Transverse colon (tissue), 4 donors: ENCODE measurements at places on chromosomes 7 and 10. TPM values are rescaled to one million over a fixed set of nuclear protein-coding genes. Genes with fewer than 3 reads are reported as not detected.

- DNase-seq, result no peak
- no peak overlapping the region for H3K4me3 ChIP-seq
- no peaks in the 10 kb centered on the region for H3K36me3 ChIP-seq
- no peaks in the 10 kb centered on the region for H3K27me3 ChIP-seq
These were observed 5.1 kb upstream of the ZNF32 start for GRCh38 chr10:43653746-43654145.

GRCh38 chr7:125876431-125876830, 946.8 kb upstream of the POT1 start:
- H3K27ac ChIP-seq, result no peak overlapping the region
- no peaks in the 10 kb centered on the region for H3K36me3 ChIP-seq
- DNase-seq, result no peak
- no peaks in the 10 kb centered on the region for H3K27me3 ChIP-seq

DNA sequence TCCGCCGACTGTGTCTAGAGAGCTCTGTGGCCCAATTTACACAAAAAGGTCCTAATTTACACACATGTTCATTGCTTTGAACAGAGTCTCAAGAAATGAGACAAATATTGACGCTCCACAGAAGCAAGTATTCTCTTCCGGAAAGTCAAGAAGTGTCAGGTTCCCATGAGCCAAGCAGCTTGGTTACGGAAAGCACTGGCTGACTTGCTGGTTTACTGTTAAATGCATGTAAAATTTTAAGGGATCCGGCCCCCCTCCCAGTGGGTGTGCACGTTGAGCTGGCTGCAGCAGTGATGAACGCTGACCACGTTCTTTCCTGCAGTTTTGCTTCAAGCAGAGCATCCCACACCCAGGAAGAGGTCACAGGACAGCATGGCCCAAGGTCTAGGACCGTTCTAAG, 76.8 kb downstream of the DIP2C start:
- no peaks in the 10 kb centered on the region for H3K36me3 ChIP-seq
- H3K27me3 ChIP-seq, result no peaks in the 10 kb centered on the region
- H3K4me1 ChIP-seq, result peaks cover 24% of the 10 kb centered on the region
- DNase-seq, result no peak

DNA sequence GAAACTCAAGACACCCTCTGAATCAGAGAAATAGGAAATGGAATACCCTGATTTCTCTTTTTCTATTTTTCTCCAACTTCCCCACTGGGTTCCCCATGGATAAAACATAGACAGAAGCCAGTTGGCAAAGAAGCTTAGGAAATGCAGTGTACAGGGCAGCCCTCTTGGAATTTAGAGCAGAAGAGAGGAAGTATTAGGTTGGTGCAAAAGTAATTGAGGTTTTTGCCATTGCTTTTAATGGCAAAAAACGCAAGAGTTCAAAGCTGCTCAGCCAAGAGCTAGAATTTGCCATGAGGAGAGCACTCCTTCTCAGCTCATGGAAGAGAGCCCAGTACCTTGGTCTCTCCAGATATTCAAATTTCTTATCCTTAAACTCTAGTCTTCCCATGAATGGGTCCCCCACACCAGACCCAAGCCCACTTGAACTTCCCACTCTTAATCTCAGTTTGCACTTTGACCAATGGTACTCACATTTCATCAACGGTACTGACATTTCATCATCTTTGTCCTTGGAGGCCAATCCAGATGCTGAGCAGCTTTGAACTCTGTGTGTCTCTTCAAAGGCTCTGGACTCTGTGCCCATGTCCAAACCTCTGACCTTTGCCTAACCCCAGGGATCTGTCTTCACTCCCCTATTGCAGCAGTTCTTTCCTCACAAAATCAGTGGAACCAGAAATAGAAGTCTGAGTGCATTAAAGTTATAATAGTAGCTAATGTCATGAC, 73.2 kb upstream of the PPP1R3C start:
- H3K36me3 ChIP-seq, result no peaks in the 10 kb centered on the region
- no peaks in the 10 kb centered on the region for H3K27me3 ChIP-seq
- no peak overlapping the region for H3K27ac ChIP-seq
- no peak overlapping the region for H3K4me3 ChIP-seq
- no peak for DNase-seq

DNA sequence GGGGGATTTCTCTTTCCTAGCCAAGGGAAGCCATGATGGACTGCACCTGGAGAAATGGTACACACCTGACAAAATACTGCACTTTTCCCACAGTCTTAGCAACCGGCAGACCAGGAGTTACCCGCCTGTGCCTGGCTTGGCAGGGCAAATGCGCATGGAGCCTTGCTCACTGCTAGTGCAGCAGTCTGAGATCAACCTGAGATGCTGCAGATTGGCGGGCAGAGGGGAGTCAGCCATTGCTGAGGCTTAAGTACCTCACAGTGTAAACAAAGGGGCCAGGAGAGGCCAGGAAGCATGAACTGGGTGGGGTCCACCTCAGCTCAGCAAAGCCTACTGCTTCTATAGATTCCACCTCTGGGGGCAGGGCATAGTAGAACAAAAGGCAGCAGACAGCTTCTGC, 49.4 kb downstream of the OR13A1 start:
- H3K36me3 ChIP-seq, result no peaks in the 10 kb centered on the region
- no peak overlapping the region for H3K27ac ChIP-seq
- peaks cover 13% of the 10 kb centered on the region for H3K27me3 ChIP-seq
- H3K4me3 ChIP-seq, result no peak overlapping the region
- H3K4me1 ChIP-seq, result no peaks in the 10 kb centered on the region

GRCh38 chr7:107902381-107902780, 11.4 kb downstream of the DLD start:
- no peak overlapping the region for H3K4me3 ChIP-seq
- no peaks in the 10 kb centered on the region for H3K4me1 ChIP-seq
- peaks cover 56% of the 10 kb centered on the region for H3K36me3 ChIP-seq
- H3K27ac ChIP-seq, result no peak overlapping the region

DNA sequence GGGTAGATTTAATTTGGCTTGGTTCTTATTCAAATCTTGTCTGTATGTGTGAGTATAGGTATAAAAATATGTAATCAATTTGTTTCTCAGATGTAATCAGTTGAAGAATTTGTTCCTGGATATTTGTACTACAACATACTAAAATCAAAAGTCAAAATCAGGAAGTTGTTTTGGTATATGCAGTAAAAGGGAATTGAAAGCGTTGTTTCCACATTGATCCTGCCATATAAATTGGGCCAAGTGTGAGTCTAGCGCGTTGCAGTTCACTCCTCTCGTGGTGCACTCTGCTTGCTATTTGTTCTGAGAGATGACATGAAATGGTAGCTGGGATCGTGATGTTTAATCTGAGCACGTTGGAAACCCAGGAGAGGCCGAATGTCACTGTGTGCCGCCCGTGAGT, 55.9 kb downstream of the SHH start:
- no peaks in the 10 kb centered on the region for H3K36me3 ChIP-seq
- H3K4me3 ChIP-seq, result no peak overlapping the region
- H3K27ac ChIP-seq, result peak overlapping the region; percentile 4
- no peak for DNase-seq
- peaks cover 38% of the 10 kb centered on the region for H3K4me1 ChIP-seq
- H3K27me3 ChIP-seq, result no peaks in the 10 kb centered on the region

GRCh38 chr10:85600026-85600743, 766.4 kb downstream of the GRID1 start:
- no peaks in the 10 kb centered on the region for H3K27me3 ChIP-seq
- no peak overlapping the region for H3K27ac ChIP-seq
- DNase-seq, result no peak
- H3K4me3 ChIP-seq, result no peak overlapping the region

DNA sequence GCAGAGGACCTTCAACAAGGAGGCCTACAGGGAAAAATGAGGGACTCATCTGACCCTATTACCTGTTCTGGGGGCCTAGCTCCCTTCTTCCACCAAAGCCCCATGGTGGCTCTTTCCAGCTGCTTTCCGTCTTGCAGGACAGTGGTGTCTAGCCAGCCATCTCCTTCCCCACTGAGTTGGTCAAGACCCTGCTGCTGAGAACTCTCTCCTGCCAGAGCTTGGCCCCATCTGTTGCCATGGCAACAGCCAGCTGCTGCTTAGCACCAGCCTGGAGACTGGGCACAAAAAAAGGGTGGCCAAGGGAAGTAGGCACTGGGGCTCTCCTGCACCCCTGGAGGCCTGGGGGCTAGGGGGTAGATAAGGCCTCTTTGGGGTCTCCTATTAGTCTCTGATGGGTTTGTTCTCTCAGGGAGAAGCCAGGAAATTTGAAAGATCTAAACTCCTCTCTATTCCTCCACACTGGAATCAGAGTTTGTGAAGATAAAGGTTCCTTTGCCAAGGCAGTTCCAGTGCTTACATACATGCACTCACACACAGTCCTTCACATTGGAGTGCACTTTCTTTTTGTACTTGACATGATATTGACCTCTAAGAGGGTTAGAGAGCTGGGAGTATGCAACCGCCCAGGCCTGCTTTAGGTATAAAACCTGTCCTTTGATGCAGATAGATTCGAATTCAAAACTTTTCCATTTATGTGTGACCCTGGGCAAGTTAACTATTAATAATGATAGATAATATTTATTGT, 15.8 kb downstream of the TSPAN33 start:
- no peaks in the 10 kb centered on the region for H3K36me3 ChIP-seq
- H3K4me1 ChIP-seq, result no peaks in the 10 kb centered on the region
- DNase-seq, result no peak
- H3K27me3 ChIP-seq, result no peaks in the 10 kb centered on the region

GRCh38 chr7:85851571-85852193, 664.8 kb upstream of the SEMA3D start:
- no peaks in the 10 kb centered on the region for H3K4me1 ChIP-seq
- H3K27me3 ChIP-seq, result no peaks in the 10 kb centered on the region
- H3K36me3 ChIP-seq, result no peaks in the 10 kb centered on the region
- DNase-seq, result no peak

DNA sequence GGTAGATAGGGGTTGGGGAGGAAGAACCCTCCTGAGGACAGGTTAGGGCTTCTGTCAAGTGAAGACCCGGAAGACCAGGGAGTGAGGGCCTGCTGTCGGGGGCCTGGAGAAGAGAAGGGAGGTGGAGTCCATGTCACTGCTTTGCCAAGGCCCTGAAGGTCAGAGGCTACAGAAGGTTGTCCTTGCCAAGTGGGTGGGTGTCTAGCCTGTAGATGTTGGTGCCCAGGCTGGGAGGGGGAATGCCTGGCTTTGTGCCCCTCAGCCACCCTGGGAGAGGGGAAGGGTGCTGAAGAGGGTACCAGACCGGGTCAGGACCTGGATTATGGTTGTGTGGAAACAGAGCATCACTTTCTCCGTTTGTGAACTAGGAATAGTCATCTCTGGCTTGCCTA, 67.2 kb upstream of the AQP1 start:
- H3K36me3 ChIP-seq, result no peaks in the 10 kb centered on the region
- no peak overlapping the region for H3K4me3 ChIP-seq
- peaks cover 9% of the 10 kb centered on the region for H3K4me1 ChIP-seq
- no peaks in the 10 kb centered on the region for H3K27me3 ChIP-seq

GRCh38 chr10:20233423-20233822, 417.2 kb downstream of the PLXDC2 start:
- no peak overlapping the region for H3K4me3 ChIP-seq
- no peak for DNase-seq
- no peaks in the 10 kb centered on the region for H3K4me1 ChIP-seq
- no peaks in the 10 kb centered on the region for H3K36me3 ChIP-seq
- no peak overlapping the region for H3K27ac ChIP-seq

The ZNF425 gene
- total RNA-seq, result 2.3 TPM

The PANK1 gene
- 38.4 TPM for total RNA-seq

The OGDHL gene
- 2.6 TPM for total RNA-seq

The GIMAP4 gene
- total RNA-seq, result 13.8 TPM

The ADCYAP1R1 gene
- total RNA-seq, result 1.9 TPM

The LRIT1 gene
- not detected for total RNA-seq

The SLC26A5 gene
- 0.27 TPM for total RNA-seq

The ZNF736 gene
- 10.9 TPM for total RNA-seq

The VIM gene
- 345 TPM for total RNA-seq

The ANKRD7 gene
- 0.27 TPM for total RNA-seq

The GRID2IP gene
- 0.95 TPM for total RNA-seq

The ARID5B gene
- 29.5 TPM for total RNA-seq

The NEUROG3 gene
- total RNA-seq, result 0.41 TPM

The CDC14C gene
- total RNA-seq, result not detected
